DND-41 (cell line): ENCODE measurements at places on chromosomes 4 and X.

GRCh38 chr4:3673716-3674478, 92.3 kb upstream of the ADRA2C start:
- DNase-seq: no peak

GRCh38 chrX:2320580-2321327, 180.0 kb downstream of the DHRSX start:
- no peak for DNase-seq

DNA sequence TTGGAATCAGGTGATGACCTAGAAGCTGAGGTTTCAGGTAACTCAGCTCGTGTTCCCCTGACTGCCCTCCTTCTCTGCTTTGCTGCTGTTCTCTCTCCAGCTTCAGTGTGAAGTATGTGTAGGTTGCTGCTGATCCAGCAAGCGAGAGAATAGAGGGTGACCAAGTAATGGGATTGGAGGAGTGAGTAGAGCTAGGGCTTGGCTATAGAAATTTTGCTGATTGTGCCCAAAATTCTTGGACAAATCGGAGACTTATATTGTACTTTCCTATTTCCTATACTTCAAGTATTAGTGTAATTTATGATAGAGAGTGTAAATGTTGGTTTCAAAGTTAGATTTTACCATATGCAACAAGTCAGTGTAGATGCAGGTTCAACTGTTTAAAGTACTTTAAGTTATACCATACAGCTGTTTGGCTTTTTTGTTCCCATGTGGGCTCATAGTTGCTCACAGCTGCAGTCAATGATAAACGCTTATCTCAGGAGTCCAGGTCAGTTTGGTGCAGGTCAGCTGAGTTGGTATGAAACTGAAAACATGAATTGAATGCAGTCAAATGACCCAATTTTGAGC, 48.0 kb downstream of the RAPGEF2 start:
- no peak for DNase-seq

DNA sequence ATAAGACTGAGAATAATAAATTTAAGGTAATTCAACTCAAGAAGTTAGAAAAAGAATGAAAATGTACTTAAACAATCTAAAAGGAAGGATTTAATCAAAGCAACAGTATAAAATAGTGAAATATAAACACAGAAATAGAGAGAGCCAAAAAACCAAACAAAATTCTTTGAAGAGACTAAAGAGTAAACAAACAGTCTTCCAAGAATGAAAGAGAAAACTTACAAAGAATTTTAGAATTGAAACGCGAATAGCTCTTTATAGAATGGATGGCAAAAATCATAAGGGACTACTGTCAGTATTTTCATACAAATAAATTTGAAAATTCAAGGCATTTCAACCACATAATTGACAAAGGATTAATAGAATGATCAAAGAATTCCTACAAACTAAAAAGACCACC, 41.7 kb downstream of the VEGFC start:
- no peak for DNase-seq

DNA sequence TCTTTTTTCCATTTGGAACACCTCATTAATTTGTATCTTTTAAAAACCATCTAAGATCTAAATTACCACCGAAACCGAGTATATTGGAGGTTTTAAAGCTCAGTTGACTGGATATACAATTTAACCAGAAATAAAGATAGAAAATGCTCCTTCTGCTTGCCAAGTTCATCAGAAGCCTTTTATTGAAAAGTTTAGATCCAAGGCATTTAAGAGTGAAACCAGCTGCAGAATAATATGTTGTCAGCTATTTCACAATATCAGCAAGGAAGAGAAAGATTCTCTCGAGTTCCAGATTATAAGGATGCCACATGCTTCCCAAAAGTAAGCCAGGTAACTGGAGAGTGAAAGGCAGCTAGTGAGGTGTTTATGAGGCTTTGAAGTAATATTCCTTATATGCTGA, 217.4 kb downstream of the DCTD start:
- DNase-seq: no peak

GRCh38 chrX:4963432-4963831, 1250.0 kb upstream of the PRKX start:
- DNase-seq: no peak

DNA sequence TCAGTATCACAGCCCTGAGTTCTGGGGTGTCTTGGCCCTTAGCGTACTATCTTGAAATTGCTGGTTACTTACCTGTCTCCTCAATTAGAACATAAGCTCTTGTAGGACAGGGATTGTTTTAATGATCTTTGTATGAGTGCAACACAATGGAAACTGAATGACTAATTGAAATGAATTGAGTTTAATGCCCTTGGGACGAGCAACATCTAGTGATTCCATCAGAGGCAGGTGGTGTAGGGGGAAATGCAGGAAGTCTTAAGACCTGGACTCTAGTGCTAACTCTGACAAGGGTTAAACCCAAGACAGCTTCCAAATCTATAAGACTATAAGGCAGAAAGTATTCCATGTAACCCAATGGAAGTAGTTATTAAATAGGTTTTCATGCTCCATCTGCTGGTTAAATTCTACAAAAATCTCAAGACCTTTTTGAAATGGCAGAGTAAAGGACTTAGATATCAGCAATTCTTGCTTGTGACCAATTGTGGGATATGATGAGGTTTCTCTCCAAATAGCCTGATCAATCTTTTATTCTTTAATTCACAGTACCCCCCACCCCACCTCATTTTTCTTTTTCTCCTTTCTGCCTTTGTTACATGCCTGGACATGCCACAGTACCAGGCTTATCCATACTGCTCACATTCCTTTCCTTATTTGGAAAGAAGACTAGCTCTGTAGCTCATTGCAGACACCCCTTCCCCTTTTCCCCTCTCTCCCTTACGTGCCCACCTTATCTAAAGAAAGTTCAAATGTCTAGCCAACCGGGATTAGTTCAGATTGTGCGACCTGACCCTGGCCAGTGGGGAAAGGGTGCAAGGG, 340.8 kb downstream of the PAPSS1 start:
- no peak for DNase-seq

DNA sequence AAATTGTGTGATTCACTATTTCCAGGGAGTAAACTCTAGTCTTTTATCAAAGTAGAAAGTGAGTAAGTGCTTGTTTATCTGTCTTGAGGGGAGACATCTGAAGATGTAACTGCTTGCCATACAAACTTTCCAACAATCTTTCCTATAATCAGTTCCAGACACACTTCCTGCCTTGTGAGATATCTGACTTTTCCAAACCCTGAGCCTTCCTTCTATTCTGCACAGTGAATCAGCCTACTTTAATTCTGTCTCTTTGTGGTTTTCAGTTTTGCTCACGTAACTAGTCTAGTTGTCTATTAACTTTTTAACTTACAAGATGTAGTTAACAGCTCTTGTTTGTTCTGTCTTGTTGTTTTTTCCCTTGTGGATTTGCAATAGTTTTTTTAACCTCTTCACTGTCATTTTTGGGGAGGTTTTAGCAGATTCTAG, 947.8 kb downstream of the C4orf33 start:
- DNase-seq: no peak

- no peak for DNase-seq
These were observed 323.5 kb upstream of the CASK start for GRCh38 chrX:42246814-42247213.

- DNase-seq: no peak
These were observed 418.5 kb upstream of the CPEB2 start for GRCh38 chr4:14583752-14584151.

- DNase-seq: no peak
These were observed 961.8 kb downstream of the SH3BGRL start for GRCh38 chrX:82163701-82164100.

- no peak for DNase-seq
These were observed 174.9 kb upstream of the PCDH18 start for GRCh38 chr4:137707102-137707620.

DNA sequence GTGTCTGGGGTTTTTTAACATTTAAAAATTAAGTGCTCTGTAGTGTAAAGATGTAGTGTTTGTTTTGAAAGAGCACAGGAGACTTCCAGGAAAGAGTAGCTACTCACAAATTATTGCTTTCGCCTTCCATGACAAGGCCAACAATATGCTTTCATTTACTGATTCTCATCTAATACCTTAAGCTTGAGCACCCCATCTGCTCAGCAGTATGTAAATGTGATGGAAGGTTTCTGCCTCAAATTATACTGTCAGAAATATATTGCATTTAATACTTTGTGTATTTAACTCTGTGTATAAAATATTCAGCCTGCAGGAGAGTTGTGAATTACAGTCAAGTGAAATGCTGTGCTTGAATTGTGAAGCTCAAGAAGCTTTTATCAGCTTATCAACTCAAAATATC, 296.3 kb upstream of the ATOH1 start:
- no peak for DNase-seq

DNA sequence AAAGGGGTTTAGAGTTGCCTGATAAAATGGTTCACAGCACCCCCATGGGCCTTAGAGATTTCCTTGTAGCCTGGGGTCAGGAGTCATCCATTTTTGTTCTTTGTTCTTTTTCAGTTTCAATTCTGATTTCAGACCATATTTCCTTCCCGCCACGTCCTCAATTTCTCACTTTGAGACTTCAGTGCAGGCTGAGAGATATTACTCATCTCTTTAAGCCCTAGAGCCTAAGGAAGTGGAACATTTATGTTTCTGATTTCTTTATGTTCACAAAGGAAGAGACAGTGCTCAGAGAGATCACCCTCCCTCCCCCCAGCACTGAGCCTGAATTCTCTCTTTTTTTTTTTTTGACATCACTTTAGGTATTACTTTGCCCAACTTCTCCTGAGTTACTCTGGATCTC, 56.3 kb downstream of the MSN start:
- DNase-seq: no peak
